Iris pigment epithelial cell (primary cell): ENCODE measurements at places on chromosomes 13 and 19.
A peak's percentile ranks its signal among the peaks of the same experiment; 100 is the strongest.

- DNase-seq = no peak
Measured at GRCh38 chr13:28106976-28107375, 6.6 kb upstream of the FLT3 start.

DNA sequence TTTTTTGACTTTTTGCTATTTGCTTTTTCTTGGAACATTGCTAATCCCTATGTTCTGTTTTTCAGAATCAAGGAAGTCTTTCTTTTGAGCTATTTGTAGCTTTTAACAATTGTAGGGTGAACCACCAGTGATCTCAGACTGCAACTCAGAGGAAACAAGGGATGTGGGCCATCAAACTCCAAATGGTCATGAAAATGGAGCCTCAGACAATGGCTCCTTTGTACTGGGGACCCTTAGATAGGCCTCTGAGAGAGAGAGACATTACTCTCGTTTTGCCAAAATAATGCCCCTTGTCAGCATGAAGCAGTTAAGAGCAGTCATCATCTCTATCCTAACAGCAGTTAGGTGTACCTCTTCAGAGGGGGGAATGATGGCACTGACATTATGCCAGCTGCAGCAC is 56.4 kb upstream of the GJB6 start:
- no peak for DNase-seq

GRCh38 chr19:45953676-45954075 is 20.0 kb downstream of the NOVA2 start:
- DNase-seq = no peak

DNA sequence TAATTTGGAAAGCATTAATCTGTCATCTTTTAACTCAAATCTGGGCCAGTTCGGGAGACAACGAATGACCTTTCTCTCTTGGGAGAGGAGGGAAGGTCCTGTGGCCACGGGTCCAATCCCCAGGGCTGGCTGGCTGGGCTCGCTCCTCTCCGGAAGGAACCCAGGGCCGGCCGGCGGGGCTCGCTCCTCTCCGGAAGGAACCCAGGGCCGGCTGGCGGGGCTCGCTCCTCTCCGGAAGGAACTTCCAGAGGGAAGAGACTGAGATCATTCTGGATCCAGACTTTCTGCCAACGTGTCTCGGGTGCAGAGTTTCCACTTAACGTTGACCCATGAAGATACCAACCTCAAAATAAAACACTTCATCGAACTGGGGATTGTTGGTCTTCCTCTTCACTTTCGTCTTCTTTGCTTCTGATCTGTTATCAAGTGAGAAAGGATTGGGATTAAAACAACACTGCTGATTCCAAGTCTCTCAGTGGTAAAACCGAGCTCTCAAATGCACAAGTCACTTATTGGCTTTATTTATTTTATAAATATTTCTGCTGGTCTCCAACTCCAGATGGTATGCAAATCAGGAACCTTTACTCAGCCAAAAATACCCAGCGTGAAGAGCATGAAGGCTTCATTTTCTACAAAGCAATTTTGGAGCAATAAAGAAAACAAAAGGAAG is 53.3 kb upstream of the C13orf46 start:
- DNase-seq = no peak

GRCh38 chr13:59671881-59672280 is 491.8 kb downstream of the DIAPH3 start:
- no peak for DNase-seq

DNA sequence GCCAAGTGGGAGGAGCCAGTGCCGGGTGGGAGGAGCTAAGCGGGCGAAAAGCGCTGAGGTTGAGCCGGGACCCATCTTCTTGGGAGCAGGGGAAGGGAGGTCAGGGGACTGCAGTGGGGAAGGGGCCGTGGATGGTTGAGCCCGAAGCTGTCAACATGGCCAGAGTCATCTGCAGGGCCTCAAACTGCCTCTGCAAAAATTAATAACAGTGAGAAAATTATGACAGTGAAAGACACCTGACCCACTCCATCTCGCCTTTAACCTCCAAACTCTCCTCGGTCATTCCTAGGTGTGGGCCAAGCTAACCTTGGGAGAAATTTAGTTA is 30.1 kb downstream of the ZNF557 start:
- DNase-seq = no peak

DNA sequence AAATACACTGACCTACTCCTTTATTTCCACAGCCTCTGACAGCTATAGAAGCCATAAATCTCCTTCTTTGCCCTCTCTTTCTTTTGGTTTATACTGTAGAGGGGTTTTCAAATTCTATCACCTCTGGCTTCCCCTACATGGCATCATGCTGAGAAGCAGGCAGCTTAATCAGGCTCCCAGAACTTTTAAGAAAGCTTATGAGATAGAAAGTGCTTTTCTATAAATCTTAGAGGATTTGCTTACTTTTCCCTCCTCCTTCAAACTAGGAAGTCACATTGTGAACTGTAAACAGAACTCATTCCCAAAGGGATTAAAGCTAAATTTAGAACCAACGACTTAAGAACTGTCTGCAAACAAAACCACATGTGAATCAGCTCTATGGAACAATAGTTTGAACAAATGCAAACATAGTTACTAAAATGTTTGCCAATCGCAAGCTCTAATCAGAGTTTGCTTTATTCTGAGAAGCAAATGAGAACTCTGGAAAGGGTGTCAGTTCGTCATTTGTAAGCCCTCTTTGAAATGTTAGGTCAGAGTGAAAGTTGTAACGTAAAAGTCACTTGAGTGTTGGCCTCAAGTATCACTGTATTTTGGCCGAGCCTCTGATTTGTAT is 344.1 kb downstream of the RFC3 start:
- DNase-seq = peak; percentile 85

- peak; percentile 49 for DNase-seq
Measured at GRCh38 chr13:20387441-20387971, 138.2 kb downstream of the CRYL1 start.

DNA sequence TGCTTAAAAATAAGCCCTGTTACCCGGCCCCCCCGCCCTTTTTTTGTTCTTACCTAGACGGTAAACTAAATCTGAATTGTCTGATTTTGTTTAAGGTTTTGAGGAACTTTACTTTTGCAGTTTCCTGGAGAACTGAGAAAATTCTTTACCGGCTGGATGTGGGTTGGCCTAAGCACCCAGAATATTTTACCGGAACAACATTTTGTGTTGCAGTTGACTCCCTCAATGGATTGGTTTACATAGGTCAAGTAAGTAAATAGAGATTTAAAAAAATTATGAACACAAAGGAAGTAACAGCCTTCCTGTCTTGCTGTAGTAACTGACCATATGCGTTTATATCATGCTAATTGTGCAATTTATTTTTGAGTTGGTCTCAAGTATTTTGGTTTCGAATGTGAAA is 785 bp downstream of the NHLRC3 start:
- DNase-seq = no peak

GRCh38 chr13:27018344-27018861 is 153.2 kb downstream of the USP12 start:
- no peak for DNase-seq

- DNase-seq = peak; percentile 95
Measured at GRCh38 chr19:6056801-6057650, 53.3 kb downstream of the RFX2 start.

DNA sequence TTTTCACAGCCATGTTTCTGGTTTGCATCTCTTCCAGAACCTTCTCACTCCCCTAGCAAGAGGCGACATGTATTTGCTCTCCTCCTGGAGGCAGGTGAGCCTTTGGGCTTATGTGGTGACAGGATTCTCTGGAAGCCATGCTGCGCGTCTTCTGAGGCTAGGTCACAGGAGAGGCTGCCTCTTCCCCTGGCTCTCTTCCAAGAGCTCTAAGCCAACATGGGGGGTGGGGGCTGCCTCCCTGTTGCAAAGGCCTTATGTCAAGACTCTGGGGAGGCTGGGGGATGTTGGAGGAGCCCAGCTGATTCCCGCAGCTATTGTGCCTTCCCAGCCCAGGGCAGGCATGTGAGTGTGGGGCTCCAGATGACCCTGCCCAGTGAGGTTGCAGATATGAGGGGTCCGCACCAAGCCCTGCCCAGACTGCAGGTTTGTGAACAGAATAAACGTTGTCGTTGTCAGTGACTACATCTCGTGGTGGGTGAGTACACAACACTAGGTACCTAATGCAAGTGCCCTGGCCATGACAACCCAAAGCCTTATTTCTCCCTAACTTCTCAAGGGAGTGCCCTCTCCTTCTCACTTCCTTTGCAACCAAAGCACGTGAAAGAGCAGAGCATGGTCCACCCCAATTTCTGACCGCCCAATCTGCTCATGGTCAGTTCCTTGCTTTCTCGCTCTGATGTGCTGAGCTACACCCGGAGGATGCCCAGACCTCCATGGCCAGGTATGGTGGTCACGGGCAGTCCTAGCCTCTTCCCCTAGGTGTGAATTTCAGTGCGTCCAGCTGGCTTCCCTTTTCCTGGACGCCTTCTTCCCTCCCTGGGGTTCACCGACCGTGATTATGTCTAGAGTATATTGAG is 44.9 kb downstream of the TEX29 start:
- DNase-seq = no peak

DNA sequence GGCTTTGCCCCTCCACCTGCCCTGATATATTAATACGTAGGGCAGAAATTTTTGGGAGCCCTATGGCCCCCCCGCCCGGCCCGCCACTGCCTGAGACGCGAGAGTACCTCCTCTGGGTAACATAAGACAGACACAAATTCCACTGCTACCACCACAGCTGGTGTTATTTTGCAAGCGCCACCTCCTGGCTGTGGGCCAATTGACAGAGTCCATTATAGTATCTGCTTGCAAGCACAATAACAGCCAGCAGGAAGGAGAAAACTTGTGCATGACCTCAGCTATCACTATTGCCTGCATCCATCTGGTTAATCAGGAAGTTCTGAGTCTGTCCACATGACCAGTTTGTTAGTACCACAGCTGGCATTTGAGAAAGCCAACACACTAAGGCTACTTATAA is 25.3 kb upstream of the OR10H2 start:
- peak; percentile 46 for DNase-seq

GRCh38 chr13:24652359-24652758 is 27.8 kb upstream of the ATP12A start:
- DNase-seq = no peak

GRCh38 chr19:362154-362553 is 17.6 kb upstream of the MIER2 start:
- DNase-seq = no peak

DNA sequence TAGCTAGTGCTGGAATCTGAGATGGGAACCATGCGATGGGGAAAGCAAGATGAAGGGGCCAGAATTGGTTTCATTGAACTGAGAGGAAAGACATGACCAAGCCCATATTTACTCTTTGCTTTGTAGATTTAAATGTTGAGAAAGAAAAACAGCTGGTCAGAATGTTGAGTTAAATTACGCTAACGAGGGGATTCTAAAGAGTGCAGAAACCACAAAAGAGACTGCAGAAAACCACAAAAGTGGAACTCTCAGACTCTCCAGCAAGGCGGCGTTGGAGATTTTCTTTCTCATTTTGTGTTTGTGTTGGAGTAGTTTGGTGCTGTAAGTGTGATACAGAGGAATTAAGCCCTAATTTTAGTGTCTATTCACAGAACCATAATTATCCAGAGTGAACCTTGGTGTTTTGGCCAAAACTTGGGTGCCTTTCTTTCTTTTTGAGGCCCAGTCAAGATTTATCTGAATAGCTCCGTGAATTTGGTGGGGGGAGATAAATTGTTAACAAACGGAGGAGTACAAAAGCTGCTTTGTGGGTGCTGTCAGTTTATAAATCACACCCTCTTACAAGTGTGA is 26.3 kb downstream of the SAE1 start:
- no peak for DNase-seq

DNA sequence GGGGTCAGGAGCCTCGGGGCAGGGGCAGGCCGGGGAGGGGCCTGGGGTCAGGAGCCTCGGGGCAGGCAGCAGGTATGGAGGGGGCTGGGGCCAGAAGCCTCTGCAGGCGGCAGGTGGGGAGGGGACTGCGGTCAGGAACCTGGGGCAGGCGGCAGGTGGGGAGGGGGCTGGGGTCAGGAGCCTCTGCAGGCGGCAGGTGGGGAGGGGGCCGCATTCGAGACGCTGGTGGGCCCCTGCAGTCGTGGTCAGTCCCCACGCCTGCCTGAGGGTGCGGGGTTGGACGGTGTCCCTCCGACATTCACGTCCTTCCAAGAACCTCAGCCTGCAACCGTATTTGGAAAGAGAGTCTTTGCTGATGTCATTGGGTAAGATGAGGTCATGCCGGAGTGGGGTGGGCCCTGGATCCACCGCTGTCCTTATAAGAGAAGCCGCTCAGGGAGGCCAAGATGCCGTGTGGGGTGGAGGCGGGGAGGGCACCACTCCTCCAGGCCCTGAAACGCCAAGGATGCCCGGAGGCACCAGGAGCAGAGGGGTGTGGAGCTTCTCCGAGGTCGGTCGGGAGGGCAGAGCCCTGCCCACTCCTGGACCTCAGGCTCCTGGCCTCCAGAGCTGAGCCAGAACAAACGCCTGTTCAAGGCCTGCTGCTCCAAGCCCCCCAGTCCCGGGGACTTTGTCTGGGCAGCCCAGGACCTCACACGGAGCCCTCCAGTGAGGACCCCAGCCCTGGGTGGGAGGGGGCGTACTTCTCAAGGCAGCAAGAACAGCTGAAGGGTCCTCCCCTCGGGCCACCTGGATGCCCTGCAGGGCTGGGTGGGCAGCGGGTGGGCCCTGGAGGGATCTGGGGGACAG is 30.1 kb downstream of the PIP5K1C start:
- DNase-seq = peak; percentile 91

GRCh38 chr13:28719227-28720055 is 671 bp upstream of the SLC46A3 start:
- peak; percentile 90 for DNase-seq

DNA sequence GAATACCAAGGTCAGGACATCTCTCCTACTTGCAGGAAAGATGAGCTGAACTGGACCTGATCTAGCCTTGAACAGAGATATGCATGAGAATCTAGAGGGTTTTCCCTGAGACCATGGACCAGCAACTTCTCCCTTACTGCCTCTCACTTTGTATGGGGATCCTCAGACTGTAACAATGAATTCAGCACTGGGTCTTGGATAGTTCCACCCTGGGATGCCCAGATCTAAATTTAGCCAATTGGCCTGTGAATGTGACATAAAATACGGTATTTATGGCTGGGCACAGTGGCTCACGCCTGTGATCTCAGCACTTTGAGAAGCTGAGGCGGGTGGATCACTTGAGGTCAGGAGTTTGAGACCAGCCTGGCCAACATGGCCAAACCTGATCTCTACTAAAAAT is 15.3 kb upstream of the LILRA2 start:
- no peak for DNase-seq
